ENCODE measurements at places on chromosomes 3 and 15.

GRCh38 chr3:66115858-66116654 lies 77.3 kb upstream of the MAGI1 start:
- DNase-seq: no peak

DNA sequence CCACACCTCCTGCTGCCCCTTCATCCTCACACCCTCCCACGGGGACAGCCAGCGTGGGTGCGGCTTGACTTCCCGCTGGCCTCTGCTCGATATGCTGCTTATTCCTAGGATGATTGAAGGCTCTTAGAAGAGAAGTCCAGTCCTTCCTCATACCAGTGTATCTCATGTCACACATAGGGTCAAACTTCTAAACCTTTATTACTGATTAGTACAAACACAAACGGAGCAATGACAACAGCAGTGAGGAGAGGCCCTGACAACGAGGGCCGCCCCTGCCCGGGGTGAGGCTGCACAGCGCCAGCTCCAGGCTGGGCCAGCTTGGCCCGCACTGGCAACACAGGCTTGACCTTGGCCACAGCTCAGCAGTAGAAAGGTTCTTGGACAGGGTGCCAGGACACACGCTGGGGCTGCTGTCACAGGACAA lies 3.7 kb downstream of the CIB1 start:
- no peak for DNase-seq

DNA sequence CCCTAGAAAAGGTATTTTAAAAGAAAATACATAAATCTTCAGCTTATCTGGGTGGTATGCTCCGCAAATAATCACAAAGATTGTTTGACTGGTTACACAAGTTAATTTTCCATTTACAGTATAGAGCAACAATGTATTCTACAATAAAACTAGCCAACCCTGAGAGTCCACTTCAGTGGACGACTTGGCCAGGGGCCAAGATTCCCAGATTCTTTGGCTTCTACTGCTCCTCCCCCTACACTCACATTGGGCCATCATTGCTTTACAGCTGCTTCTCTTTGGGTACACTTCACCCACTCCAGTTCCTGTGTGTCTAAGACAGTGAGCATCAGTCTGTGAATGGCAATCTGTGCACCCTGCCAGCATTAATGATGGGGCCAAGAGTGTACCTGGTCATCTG lies 17.2 kb upstream of the PRICKLE2 start:
- no peak for DNase-seq

GRCh38 chr3:29088579-29088978 lies 192.3 kb upstream of the RBMS3 start:
- no peak for DNase-seq

DNA sequence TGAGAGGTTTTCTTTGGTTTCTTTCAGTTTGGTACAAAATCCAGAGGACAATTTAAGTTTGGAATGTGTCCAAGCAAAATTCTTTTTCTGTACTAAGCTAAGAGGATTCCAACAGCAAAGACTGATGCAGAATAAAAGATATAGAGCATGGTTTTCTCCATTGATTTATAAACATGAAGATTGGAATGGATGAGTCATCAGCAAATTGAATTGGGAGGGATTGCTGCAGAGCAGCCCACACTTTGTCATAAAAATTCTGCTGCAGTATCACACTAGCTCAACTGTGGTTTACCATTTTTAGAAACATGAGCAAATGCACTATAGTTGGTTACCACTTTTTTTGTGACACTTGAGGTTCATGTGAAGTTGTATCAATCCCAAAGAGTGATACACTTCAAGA lies 16.1 kb upstream of the LARP6 start:
- DNase-seq: no peak

- no peak for DNase-seq
These were observed 70.7 kb upstream of the DCBLD2 start for GRCh38 chr3:98972155-98972554.

DNA sequence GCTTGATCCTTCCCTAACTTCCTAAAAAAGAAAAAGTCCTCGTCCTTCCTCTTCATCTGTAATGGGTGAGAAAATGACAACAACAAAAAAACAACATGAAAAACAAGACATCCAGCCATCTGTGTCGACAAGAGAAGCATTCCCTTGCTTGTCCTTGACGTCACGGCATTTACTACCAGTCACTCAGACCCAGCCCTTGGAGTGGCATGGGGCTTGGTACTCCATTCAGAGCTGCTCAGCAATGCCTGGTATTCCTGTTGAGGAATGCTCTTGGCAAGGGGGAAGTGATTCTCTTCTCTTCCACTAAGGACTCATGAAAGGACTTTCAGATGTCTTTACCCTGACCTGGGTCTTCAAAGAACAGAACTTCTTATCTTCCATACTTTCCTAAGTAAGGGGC lies 339.7 kb upstream of the RASGRP1 start:
- DNase-seq: no peak

- DNase-seq: no peak
These were observed 53.0 kb downstream of the ECT2 start for GRCh38 chr3:172803489-172803888.

DNA sequence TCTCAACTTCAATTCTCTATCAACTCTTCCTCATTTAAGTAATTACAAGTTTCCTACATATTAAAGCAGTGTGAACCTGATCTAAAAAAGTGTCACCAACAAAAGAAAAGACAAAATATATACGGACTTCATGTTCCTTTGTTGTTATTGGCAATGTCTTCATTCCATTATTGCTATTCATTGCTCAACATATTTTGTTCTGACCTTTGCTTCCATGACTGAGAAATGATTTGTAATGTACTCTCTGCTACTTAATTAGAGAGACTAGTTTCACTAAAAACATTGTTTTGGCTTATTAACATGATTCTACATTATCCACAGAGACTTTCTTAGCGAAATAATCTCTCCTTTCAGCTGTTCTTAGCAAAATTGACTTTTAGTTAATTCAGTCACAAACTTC lies 657.2 kb upstream of the ROBO1 start:
- no peak for DNase-seq

DNA sequence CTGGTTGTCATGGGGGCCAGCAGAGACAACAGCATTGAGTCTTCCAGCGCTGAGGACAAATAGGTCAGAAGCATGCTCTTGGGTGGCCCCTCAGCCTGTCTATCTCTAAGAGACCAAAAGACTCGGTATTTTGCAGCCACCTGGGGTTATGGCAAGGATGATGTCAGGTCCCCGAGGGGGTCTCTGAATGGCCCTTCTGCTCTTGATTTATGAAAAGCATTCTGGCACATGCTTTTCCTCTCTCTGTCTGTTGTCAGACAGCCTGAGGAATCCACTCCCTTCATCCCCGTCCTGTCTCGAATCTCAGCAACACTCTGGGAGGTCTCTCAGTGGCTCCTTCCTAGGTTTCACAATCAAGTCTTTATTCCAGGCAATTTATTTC lies 156.6 kb upstream of the RGMA start:
- no peak for DNase-seq

DNA sequence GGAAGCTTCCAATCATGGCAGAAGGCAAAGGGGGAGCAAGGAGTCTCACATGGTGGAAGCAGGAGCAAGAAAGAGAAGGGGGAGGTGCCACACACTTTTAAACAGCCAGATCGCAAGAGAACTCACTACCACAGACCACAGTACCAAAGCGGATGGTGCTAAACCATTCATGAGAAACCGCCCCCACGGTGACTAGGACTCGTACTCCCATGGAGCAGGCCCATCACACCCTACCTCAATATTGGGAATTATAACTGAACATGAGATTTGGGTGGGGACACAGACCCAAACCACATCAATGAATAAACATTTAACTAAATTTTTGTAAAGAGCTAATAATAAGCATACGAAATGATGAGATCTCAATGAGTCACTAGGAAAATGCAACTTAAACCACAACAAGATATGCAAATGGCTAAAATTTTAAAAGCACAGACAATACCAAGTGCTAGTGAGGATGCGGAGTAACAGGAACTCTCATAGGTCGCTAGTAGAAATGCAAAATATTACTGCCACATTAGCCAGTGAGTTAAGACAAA lies 10.0 kb downstream of the MRPS25 start:
- DNase-seq: no peak

DNA sequence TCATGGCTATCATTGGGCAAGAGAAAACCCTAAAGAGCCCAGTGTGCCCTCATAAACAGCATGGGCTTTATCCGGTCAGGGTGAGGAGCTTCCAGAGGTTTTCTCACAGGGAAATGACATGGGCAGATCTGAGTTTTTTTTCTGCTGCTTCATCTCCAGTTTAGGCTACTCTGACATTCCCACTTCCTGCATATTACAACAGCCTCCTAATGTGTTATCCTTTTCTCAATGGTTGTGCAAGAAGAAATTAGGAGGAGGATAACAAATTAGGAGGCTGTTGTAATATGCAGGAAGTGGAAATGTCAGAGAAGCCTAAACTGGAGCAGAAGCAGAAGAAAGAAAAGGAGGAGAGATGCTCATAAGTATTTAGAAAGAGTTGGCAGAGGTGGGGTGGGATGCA lies 175.6 kb downstream of the MTHFS start:
- no peak for DNase-seq

- DNase-seq: no peak
These were observed 1.8 kb upstream of the AP2M1 start for GRCh38 chr3:184172681-184173373.

GRCh38 chr3:100825574-100825973 lies 116.3 kb downstream of the TFG start:
- DNase-seq: no peak

DNA sequence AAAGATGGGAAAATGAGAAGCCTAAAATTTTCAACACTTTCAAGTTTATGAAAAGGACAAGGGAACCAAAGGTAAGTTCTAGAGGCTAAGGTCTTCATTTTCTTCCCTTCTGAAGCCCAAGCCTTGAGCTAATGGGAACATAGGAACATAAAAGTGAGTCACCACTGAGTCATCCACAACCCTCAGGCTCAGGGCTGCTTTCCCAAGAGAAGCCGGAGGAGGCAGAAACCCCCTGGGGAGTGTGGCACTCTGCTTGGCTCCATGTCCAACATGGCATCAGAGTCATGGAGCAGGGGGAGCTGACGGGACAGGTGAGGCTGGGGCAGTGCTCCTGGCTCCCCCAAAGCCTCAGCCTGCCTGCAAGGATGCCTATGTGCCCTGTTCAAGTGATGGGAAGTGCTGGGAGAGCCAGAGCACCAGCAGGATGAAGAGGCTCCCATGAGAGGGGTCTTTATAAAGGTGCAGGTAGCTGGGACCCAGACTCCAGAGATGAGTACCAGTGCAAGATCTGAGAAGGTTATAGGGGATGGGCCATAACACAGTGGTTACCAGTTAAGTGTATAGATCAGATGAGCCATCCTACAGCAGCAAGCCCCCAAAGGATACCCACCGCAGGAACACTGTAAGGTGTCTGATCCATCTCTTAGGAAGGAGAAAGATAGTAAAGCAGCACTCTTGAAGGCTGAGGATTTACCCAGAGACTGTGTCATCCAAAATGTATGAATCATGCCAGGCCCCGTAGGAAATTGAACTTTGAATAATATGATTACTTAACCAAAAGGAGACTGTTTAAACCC lies 31.8 kb upstream of the RYR3 start:
- DNase-seq: no peak

GRCh38 chr3:42786212-42786611 lies 13.2 kb upstream of the CCDC13 start:
- no peak for DNase-seq

DNA sequence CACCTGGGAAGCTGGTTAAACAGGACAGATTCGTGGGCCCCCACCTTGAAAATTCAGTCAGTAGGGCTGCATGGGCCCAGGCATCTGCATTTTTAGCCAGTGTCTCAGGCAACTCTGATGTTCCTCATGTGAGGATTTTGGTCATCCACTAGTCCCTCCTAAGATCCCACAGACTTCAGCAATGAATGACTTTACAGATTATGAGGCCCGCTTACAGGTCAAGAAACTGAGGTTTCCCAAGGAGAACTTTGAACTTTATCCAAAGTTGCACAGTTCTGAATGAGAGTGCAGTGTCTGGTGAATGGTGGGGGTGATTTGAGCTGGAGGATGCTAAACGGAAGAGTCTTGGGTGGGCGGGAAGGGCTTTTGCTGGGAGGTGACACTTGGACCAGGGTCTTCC lies 27.2 kb downstream of the SLC6A6 start:
- DNase-seq: no peak

GRCh38 chr15:59562448-59563186 lies 49.0 kb upstream of the GCNT3 start:
- no peak for DNase-seq

- no peak for DNase-seq
These were observed 118.9 kb downstream of the OXNAD1 start for GRCh38 chr3:16383864-16384263.

DNA sequence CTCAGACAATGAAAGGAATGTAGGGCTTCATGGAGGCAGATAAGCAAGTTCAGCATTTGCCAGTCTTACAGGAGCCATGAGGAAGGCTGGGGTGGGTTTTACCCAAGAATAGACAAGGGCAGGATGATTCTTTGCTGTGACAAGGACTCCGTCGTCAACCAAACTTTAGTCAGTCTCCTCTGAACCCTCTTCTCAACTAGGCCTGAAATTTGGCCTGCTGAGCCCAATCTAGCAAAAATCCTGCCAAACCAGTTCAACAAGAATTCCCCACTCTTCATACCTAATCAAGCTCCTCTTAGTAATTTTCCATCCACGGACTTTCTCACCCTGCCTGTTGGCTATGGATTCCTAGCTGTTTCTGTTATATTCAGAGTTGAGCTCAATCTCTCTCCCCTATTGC lies 280.5 kb downstream of the TBL1XR1 start:
- no peak for DNase-seq
